Fibroblast of skin of back (primary cell): ENCODE measurements at places on chromosomes 3 and 15.
A peak's percentile ranks its signal among the peaks of the same experiment; 100 is the strongest.

- no peak for DNase-seq
These were observed 26.0 kb downstream of the SORD start for GRCh38 chr15:45048794-45049631.

GRCh38 chr3:51953445-51953844 is 1.7 kb upstream of the GPR62 start:
- DNase-seq: peak; percentile 70

DNA sequence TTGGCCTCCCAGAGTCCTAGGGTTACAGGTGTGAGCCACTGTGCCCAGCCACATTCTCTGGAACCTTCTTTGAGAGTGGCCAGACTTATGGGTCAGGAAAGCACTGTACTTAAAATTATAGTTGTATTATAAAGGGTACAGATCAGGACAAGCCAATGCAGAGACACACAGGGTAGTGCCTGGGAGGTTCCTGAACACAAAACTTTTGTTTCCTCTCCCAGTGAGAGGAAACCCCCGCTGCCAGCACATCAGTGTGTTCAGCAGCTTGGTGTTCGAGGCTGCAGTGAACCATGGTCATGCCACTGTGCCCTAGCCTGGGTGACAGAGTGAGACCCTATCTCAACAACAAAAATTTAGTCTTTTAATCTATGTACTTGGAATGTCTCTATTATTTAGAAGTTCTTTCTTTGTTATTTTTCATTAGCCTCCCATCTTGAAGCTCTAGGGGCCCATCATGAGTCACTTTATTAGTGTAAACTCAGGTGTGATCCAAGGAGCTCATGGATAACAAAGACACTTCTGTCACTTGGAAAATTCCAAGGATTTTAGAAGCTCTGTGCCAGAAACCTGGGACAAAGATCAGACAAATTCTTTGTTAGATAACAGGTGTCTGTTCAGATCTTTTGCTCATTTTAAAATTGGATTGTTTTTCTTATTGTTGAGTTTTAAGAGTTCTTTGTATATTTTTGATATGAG is 7.8 kb downstream of the BLOC1S6 start:
- no peak for DNase-seq

- DNase-seq: no peak
These were observed 82.6 kb downstream of the CBLB start for GRCh38 chr3:105786241-105786640.

- DNase-seq: peak; percentile 72
These were observed 21.7 kb downstream of the RPLP1 start for GRCh38 chr15:69474291-69474690.
